ENCODE measurements at places on chromosomes 2 and 18.
A peak's percentile ranks its signal among the peaks of the same experiment; 100 is the strongest.

GRCh38 chr2:217074576-217075255 lies 214.9 kb upstream of the TNP1 start:
- DNase-seq = no peak

GRCh38 chr18:67766930-67767329 lies 250.4 kb upstream of the DSEL start:
- no peak for DNase-seq

- DNase-seq = no peak
Observed at GRCh38 chr2:143262389-143262788, 133.2 kb downstream of the ARHGAP15 start.

GRCh38 chr2:67322353-67323001 lies 74.7 kb upstream of the ETAA1 start:
- no peak for DNase-seq

DNA sequence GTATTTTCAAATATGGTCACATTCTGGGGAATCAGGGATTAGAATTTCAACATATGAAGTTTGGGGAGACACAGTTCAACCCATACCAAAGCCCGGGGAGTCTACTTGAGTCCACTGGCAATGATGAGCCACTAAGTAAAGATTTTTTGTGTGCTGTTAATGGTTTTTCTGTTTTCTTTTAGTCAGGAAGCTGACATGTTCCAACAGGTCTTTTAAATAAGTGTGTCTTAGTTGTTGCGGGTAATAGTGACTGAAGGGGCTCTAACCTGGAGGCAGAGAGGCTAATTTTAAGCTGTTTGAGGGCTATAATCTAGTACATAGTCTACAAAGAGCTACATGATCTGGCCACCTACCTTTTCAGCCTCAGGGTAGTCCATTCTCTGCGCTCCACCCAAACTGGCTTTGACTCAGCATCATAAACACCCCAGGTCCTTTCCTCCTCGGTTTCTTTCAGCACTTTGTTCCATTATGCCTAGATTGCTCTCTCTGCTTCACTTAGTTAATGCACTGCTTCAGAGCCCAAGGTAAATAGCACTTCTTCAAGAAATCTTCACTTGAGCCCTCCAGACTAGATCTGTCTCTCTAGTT lies 17.6 kb upstream of the UBE2E3 start:
- DNase-seq = no peak

- DNase-seq = no peak
Observed at GRCh38 chr2:103151046-103151445, 389.2 kb downstream of the TMEM182 start.

DNA sequence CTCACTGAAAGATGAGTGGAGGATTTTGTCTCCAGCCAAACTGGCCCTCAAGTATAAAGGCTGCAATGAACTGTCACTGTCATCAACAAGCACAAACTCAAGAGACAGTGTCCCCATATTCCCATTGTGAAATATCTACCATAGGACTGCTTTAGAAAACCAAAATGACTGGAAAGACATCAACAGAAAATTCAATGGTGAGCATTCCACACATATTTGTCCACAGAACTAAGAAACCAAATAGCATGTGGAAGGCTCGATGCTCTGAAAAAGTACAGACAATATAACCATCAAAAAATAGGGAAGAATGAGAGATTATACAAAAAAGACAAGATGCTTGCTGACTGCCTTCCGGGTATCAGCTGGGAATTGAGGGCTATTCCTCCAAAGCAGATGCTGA lies 37.6 kb downstream of the TGFBRAP1 start:
- no peak for DNase-seq

- DNase-seq = no peak
Observed at GRCh38 chr2:173651891-173652290, 297.2 kb downstream of the CDCA7 start.

GRCh38 chr2:134671513-134671912 lies 47.3 kb downstream of the TMEM163 start:
- no peak for DNase-seq

GRCh38 chr18:2706903-2707302 lies 51.4 kb downstream of the SMCHD1 start:
- no peak for DNase-seq

DNA sequence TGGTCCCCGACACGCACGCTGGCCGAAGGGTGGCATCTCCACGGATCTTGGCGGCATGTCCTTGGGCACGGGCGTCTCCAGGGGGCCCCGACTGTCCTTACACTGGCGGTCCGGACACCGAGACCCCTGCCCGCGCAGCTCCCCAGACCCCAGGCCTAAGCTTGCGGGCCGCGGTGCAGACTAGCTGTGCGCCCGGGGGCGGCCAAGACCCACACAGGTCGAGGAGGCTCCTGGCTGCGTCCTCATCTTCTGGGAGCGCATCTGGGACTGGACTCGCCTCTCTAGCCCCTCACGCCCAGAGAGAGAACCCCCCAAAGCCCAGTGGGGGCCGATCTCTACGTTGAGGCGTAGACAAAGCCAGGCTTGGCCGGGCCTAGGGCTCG lies 475 bp upstream of the TWIST2 start:
- DNase-seq = no peak

DNA sequence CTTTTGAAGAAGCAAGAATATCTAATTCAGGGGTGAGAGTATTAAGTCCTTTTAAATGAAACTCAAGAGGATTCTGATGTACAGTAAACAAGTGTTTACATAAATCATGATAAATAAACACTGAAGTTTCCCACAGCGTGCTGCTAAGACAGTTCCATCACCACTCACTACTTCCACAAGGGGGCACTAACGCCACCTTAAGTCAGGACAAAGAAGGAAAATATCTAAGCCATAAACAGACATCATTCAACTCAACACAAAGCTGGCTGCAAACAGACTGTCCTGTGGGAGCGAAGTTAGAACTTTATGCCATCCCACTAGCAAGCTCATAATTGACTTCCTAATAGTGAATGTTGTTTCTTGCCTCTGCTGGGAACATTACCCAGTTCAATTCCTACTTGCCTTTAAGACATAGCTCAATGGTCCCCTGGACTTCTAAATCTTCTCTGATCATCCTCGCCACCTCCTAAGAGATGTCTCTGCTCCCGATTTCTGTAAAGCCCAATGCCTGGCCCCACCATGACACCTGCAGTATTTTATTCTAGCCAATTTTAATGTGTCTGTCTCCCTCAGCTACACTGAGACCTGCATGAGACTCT lies 36.5 kb downstream of the MRPL44 start:
- DNase-seq = peak; percentile 45

- DNase-seq = no peak
Observed at GRCh38 chr18:9735238-9735637, 27.1 kb downstream of the RAB31 start.

DNA sequence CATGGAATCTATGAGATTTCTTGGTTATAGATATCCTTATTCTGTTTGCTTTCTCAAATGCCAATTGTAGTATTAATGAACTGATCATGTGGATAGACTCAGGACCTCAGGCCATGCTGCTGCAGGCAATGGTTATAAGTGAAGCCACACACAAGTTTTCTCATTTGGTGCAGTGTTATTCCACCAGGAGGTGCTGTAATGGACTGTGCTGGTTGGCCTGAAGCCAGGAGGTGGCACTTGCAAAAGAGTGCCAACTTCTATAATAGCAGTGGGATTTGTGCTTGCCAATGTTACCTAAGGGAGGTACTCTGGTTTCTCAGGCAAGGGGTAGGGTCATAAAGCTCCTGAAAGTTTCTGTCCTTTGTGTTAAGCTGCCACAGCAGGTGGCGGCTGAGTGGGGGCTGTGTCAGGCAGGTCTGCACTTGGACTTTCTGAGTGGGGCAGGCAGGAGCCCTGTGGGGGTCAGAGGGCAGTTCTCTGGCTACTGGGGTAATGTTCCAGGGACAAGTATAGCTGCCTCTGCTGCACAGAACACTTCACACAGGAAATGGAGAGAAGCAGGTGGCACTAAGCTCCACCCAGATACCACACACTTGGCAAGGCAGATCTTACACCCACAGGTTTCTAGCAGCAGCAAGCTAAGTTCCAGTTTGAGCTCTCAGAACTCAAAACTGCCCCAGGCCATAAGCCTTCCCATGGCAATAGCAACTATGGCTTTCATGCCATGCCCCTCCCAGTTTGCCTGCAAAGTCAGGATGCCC lies 352.6 kb upstream of the CWC22 start:
- DNase-seq = no peak

DNA sequence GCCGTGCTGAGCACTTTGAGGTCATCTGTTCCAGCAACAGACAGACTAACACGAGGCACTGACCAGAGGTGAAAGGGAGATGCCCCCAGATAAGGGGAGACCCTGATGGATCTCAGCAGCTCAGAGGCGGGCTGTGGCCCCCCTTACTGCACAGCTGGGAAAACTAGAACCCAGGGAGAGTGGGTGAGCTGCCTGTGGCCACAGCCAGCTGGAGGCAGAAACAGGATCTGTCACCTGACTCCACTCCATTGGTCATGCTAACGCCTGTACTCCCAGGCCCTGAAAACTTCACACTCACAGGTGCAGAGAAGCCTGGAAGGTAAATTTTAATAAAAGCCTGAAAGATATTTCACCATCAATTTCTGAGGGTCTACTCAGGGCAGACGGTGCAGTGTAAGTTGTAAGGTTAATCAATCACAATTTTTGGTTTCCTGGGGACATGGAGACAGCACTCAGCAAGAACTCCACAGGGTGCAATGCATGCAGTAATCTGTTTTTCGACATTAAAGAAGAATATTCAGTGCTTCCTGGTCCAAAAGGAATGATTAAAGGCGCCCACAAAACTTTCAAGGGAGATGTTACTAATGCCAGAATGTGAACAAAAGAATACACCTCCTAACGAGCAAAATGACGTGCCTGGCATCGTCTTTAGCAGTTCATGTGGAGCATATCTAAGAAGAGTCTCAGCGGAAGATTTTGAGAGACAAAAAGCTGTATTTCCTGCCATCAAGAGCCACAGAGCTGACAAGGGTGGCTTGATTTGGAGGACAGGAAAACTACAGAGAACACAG lies 173.4 kb downstream of the EIPR1 start:
- DNase-seq = no peak

DNA sequence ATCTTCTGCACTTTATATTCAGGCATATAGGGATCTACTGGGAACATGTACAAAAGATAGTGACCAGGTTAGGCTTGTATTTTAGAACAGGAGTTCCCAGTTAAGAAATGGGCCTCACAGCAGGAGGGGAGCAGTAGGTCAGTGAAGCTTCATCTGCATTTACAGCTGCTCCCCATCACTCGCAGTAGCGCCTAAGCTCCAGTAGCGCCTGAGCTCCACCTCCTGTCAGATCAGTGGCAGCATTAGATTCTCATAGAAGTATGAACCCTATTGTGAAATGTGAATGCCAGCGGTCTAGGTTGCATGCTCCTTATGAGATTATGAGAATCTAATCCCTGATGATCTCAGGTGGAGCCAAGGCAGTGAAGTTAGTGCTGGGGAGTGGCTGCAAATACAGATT lies 224.4 kb upstream of the CYRIA start:
- DNase-seq = no peak

GRCh38 chr18:42781298-42781815 lies 334.1 kb downstream of the RIT2 start:
- DNase-seq = no peak

- peak; percentile 29 for DNase-seq
Observed at GRCh38 chr2:18520451-18521425, 39.7 kb downstream of the RDH14 start.

DNA sequence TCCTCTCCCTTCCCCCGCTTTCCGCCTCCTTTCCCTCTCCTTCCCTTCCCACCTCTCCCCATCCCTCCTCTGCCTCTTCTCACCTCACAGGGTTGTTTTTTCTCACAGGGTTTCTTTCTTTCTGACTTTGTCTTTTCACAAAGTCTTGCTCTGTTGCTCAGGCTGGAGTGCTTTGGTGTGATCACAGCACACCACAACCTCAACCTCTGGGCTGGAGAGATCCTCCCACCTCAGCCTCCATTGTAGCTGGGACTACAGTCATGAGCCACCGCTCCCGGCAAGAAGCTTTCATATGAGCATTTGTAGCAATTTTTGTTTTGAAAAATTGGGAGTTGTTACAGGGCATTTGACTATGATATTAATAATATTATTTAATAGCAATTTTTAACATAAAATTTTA lies 32.9 kb downstream of the ACSL3 start:
- DNase-seq = no peak

- no peak for DNase-seq
Observed at GRCh38 chr2:40123746-40124145, 328.1 kb downstream of the SLC8A1 start.

DNA sequence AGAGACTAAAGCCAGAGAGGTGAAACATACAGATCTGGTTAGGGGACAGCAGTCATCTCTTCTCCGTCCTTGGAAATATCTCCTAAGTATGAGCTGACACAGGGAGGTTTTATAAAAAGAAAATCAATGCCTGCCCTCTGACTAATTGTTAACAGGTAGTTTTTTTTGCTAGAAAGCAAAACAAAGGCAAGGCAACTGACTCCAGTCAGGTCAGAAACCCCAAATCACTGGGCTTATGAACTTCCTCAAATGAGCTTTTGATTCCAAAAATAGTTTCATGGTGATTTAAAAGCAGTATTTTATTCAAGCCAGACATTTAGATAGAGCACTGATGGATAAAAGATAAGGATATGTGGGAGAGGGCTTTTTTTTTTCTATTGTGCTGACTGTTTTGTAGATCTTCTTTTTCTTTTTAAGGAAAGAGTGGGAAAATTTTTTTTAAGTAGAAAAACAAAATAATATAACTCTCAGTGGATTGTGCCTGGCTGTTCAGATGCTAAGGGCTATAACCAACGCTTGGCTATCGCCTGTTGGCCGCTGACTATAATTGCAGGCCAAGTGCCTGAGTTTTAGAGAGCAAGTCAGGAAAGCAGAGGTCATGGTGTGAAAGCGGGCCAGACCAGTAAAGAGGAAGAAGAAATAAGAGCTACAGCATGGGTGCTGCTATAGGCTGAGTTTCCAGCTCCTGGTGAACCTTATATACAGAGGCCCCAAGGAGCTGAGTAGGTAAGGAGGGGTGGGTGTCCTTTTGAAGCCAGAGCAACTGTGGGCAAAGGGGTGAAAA lies 44.9 kb downstream of the MRPL35 start:
- DNase-seq = no peak

- no peak for DNase-seq
Observed at GRCh38 chr2:11027195-11027594, 115.5 kb downstream of the KCNF1 start.

- no peak for DNase-seq
Observed at GRCh38 chr2:219247678-219248642, 2.7 kb downstream of the STK16 start.

DNA sequence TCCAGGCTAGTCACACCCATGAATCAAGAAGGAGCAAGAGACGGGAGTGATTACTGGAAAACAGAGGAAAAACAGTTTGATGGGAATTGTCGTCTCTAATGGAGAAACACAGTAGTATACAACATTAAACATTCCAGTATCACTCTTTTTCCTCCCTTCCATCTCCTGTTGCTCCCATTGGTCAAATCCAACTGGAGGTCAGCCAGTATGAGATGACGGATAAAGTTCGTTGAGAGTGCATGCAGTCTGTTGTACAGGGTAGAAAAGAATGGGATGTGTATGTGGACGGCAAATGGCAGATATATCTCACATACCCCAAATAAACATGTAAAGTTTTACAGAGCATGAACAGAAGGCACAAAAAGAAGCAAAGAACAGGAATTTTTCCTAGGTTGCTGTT lies 221.9 kb upstream of the TNP1 start:
- no peak for DNase-seq
